Frontal cortex (tissue), 4 donors: ENCODE measurements at places on chromosomes 5 and 9. TPM values are rescaled to one million over a fixed set of nuclear protein-coding genes. Genes with fewer than 3 reads are reported as not detected.

The FSD1L gene
- total RNA-seq = 138 TPM

DNA sequence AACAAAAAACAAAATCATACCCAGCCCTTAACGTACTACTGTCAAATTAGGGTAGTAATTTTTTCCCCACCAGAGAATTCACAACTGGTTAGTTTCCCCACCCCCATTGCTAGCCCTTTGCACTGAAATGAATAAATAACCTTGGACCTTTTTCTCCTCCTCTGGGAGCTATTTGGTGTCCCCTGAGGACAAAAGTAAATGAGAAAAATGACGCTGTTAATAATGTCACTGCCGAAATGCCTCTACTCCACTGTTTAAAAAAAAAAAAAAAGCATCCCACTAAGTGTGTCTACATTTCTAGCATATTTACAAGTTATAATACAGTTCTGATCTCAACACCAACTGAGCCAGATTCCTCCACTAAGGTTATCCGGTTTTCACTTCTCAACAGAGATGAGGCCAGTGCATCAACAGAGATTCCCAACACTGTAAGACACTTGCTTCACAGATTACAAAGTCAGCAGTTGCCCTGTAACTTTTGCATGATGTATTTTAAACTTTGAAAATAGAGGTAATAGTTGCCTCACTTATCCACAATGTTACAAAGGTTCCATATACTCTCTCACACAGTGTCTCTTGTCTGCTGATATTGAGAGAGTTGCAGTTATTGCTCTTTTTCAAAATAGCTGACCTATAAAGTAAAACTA is 5.1 kb upstream of the NFIB start:
- no peak for DNase-seq

DNA sequence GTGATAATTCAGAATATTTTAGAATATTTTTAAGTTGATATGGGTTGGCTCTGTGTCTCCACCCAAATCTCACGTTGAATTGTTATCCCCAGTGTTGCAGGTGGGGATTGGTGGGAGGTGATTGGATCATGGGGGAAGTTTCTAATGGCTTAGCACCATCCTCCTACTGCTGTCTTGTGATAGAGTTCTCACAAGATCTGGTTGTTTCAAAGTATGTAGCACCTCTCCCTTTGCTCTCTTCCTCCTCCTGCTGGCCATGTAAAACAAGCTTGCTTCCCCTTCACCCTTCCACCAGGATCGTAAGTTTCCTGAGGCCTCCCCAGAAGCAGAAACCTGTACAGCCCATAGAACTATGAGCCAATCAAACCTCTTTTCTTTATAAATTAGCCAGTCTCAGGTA is 214.6 kb upstream of the C9orf72 start:
- no peak for DNase-seq

DNA sequence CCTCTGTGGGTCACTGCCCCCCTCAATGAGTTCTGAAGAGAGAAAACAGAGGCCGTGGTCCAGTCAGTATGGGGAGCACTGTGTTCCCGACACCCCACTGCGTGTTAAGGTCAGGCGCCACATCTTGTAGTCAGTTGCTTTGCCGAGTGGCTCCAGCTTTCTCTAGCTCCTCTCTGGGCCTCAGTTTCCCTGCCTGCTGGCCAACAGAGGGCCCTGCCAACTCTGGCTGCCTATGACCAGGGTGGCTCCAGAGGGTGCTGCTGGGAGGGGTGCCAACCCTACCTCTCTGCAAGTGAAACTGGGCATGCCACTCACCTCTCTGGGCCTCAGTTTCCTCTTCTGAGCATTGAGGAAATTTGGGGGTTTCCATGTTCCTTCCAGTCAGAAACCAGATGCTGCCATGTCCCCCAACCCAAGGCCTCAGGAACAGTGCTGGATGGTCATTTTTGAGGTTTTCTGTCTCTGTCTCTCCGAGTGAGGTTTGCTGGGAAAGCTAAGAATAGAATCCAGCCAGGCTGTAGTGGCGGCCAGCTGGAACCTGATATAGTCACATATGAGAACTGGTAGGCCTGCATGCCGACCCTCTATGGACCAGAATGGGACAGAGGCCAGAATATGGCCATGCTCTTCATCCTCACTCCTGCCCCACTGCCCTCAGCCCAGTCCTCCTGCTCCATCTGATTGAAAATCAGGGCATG is 132.1 kb downstream of the PHF2 start:
- DNase-seq = no peak

- DNase-seq = no peak
These were observed 113.0 kb downstream of the UGCG start for GRCh38 chr9:112009656-112010055.

GRCh38 chr5:103463261-103463660 is 99.3 kb downstream of the NUDT12 start:
- no peak for DNase-seq

DNA sequence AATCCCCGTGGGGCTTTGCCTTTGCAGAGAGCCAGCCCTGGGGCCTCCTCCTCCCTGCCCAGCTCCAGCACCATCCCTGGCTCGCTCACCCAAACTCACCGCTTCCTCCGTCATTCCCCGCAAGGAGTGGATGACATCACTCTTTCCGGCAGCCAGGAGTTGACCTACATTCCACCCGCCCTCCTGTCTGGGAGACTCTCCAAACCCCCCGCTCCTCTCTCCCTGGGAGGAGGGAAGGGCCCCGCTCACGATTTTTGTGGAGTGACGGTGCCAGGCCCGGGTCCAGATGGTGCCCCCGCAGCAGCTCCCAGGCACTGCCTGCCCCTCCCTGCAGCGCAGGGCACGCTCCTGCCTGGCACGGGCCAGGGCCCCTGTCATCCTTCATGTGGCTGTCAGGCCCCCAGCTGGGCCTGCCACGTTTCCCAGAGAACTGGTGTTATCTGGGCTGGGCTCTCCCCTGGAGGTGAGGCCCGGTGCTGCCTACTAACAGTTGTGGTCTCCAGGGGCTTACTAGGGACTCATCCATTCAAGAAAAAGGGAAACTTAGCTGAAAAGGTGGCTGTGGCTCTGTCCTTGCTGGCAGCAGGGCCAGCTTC is 52.3 kb downstream of the NTNG2 start:
- DNase-seq = peak; percentile 85
